CD4-positive, alpha-beta T cell treated with Interleukin-10 for 1 hour (primary cell): ENCODE measurements at places on chromosomes 5 and 9.

DNA sequence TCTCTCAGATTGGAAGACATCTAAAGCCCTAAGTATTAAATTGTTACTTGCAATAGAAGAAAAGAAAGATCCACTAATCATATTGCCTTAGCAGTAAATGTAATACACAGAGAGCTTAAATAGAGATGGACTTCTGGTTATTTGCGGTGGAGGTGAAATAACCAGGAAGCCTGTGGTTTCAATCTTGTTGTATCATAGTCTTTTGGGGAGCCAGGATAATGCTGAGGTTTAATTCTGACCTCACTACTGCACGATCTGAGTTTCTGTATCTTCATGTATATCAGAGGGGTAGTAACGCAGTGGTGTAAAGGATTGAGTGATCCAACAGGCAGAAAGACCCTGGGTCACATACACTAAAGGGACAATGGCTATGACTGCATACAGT, 71.7 kb downstream of the ANKRD55 start:
- DNase-seq, result no peak

GRCh38 chr5:5492087-5492933, 69.8 kb downstream of the ICE1 start:
- peak; percentile 73 for DNase-seq

GRCh38 chr9:70463877-70464276, 49.4 kb upstream of the KLF9 start:
- DNase-seq, result no peak

GRCh38 chr9:111662576-111663300, 1.3 kb downstream of the GNG10 start:
- peak; percentile 26 for DNase-seq

- no peak for DNase-seq
Observed at GRCh38 chr9:15111071-15111470, 195.9 kb downstream of the TTC39B start.

DNA sequence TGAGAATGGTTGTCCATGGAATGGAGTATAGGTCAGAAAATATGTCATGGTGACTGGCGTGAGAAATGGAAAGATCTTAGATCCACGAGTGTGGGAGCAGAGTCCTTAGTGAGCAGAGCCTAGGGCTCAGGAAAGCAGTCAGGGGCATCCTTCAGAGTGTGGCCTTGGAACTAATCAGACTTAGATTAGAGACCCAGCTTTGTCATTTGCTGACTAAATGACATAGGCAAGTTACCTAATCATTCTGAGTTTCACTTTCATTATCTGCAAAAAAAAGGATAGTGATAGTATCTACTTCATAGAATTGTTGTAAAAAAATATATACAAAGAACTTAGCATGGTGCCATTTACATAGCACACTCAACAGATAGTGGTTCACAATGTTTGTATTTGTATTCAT, 24.3 kb upstream of the SLIT3 start:
- DNase-seq, result no peak

GRCh38 chr5:169988947-169989346, 8.7 kb upstream of the INSYN2B start:
- DNase-seq, result no peak

GRCh38 chr5:122751293-122751782, 23.5 kb upstream of the SNX2 start:
- DNase-seq, result no peak

DNA sequence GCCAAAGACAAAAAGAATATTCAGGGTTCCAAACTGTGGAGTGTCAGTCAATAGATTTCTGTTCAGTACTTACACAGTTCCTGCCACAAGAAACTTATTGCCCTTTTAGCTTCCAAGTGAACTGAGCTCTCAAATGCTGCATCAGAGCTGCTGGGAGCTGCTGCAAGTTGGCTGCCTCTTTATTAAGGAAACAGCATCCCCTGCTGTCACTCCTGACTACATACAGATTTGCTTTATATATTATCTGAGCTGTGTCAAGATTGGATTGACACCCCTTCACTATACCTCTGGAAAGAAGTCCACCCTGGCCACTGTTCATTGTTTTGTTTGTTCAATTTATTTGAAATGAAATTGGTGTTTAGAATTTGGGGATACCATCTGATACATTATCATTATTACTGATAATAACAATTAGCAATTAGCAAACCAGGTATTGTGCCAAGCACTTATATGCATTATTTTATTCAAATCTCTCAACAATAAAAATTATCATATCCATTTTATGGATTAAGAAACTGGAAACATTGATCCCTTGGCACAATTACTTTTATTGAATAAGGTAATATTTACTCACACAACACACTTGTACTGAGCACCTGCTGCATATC, 16.4 kb upstream of the C5orf58 start:
- peak; percentile 19 for DNase-seq

DNA sequence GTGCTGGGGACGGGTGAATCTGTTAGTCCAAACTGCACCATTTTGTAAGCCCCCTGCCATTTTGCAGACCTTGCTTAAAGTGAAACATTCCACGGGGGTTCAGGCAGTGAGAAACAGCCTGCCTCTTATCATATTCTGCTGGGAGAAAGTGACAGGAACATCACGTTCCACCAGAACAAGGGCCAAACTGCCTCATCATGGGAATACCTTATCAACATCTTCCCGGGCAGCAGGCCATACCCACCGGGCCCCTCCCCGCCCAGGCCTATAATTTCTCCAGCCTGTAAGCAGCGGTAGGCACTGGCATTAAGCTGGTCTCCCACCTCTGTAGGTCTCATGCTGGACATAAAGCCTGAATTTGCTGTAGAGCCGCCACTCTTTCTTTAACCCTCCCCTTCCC, 1.5 kb upstream of the CFAP77 start:
- no peak for DNase-seq

DNA sequence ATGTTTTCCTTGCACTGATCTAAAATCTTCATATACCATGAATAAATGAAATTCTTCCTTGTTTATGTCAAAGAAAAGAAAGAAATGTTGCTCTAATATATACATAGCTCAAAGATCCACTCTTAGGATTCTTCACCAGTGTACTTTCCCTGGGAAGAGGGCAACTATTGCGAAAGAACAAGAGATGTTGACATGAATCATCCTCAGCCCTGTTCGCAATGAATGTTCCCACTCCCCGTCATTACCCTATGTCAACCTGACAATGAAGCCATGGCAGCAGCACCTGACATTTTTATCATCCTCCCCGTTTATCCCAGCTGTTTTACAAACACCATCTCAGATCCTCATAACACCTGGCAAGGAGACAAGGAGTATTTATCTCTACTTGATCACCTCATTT, 409.1 kb upstream of the GRIA1 start:
- DNase-seq, result no peak

DNA sequence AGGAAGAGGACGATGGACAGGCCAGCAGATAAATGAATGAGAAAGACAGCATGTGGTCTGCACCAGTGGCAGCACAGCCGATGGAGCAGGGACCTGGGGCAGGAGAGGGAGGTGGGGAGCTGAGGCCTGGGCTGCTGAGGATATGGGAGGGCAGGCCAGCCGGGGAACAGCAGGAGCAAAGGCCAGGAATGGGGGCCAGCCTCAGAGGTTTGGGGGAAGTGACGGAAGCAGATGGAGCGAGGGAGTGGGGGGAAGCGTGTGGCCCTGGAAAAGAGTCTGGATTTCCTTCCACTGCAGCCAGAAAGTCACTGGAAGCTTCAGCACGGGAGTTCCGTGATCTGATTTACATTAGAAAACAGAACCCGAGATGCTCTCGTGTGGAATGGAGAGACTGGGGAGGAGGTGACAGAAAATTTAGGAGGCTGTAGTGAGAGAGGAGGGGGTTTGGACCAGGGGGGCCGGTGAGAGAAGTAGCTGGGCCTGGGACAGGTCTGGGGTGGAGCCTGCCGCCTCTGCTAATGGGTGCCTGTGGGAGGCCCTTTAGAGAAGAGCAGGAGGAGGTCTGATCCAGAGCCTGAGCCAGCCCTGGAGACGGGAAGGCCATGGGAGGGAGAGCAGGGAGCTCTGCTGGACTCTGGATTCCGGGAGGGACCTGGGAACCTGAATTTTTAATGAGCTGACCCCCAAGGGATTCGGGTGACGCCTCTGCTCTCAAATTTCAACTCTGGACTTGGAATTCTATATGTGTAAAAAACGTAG, 65.4 kb downstream of the TSPAN17 start:
- no peak for DNase-seq

DNA sequence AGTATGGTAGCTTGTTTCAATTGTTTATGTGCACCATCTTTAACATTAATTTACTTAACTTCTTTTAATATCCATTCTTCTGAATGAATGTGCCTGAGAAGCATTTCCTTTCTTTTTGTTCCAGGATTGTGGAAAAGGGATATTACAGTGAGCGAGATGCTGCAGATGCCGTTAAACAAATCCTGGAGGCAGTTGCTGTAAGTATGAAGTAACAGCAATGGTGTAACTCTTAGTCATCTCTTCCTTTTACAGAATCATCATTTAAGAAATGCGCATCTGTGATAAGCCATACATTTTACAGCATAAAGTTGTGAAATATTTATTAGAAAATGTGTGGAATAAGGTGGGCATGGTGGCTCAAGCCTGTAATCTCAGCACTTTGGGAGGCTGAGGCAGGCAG, 117.7 kb downstream of the STARD4 start:
- no peak for DNase-seq

DNA sequence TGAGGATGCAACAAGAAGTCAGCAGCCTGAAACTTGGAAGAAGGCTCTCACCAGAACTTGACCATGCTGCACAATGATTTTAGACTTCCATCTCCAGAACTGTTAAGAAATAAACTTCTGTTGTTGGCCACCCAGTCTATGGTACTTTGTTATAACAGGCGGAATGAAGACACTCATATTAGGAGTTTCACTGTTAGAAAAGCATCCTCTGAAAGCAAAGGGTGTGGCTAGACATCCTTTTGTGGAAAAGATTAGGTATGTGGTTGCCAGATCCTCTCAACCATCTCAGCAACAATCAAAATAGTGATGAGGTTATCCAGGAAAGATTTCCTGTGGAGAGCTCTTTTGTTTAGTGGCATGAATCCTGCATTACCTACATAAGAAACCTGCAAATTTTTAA, 20.7 kb downstream of the ITGA2 start:
- DNase-seq, result no peak

GRCh38 chr9:17571825-17572224, 7.0 kb upstream of the SH3GL2 start:
- DNase-seq, result no peak

GRCh38 chr9:74940600-74940999, 12.1 kb downstream of the C9orf40 start:
- DNase-seq, result no peak

DNA sequence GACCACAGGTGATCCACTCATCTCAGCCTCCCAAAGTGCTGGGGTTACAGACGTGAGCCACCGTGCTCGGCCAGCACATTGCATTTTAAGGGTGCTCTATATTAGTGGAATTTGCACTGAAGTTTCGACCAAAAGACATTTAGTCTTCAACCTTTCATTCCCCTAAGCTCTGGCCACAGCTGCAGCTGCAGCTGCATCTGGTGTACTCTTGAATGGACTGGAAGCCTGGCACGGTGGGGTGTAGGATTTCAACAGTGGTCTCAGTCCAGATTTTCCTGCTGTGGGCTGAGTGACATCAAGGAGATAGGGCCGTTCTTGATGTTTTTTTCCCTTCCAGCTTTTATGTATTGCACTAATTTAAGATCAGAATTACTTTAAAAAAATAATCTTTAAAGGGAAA, 255.2 kb downstream of the PDZD2 start:
- DNase-seq, result no peak

GRCh38 chr5:76456258-76456657, 53.2 kb downstream of the IQGAP2 start:
- DNase-seq, result no peak

- DNase-seq, result no peak
Observed at GRCh38 chr9:100108559-100108958, 9.5 kb downstream of the INVS start.

DNA sequence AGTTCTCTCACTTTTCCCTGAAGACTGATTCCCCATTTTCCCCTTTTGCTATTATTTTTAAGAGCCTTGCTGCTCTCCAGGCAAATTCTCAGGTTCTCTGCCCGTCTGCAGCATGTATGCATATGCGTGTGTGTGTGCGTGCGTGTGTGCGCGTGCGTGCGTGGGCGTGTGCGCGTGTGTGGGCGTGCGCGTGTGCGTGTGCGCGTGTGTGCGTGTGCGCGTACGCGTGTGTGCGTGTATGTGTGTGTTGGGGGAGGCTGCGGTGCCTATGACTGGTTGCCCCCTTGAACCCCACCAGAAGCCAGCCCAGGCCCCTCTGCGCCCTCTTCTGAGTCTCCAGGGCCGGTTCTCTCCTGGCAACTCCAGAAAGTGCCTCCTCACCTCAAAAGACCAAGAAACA, 987 bp upstream of the FOXI1 start:
- no peak for DNase-seq

- no peak for DNase-seq
Observed at GRCh38 chr5:125233944-125234343, 487.5 kb upstream of the ZNF608 start.

DNA sequence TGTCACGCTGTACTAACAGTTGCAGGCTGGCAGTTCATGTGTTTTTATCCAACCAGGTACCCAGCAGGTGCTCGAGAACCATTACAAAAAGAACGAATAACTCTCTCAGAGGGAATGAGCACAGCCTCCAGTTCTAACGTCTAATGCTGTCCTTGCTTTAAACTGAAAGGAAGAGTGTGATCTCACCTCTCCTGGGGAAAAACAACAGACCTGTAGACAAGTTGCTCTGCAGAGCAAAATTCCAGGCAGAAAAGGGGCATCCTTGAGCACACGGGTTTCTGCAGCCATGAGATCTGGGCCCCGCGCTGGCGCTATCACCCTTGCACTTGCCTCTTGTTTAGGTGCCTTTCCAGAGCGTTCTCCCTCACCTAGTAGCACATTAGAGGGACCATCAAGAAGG, 92.5 kb upstream of the DNAH5 start:
- no peak for DNase-seq

- no peak for DNase-seq
Observed at GRCh38 chr5:100517301-100517974, 17.7 kb upstream of the FAM174A start.

GRCh38 chr5:115325296-115325959, 29.0 kb upstream of the CCDC112 start:
- no peak for DNase-seq

GRCh38 chr5:149345892-149346222, 558 bp downstream of the GRPEL2 start:
- peak; percentile 23 for DNase-seq

- DNase-seq, result no peak
Observed at GRCh38 chr5:66273121-66273520, 129.0 kb downstream of the SREK1 start.

DNA sequence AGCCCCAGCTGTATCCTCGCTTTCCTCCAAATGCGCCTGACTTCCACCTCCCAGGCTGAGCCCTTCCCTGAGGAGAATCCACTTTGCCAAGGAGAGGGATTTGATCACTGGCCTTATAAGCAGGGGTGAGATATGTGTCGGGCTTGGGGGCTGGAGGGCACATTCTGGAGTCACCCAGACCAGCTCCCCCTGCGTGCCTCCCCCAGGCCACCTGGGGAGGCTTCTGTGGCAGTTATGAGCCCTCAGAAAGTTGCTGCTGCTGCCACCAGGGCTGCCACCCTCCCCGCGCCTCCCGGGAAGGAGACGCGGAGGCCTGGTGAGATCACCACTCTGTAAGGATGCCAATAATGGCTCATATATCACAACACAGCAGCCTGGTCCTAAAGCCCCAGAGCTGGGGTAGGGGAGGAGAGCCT, 211.5 kb downstream of the PAPPA start:
- no peak for DNase-seq

GRCh38 chr5:14595189-14595588, 13.6 kb downstream of the OTULINL start:
- peak; percentile 58 for DNase-seq

- DNase-seq, result no peak
Observed at GRCh38 chr9:129237803-129238202, 59.7 kb upstream of the IER5L start.

GRCh38 chr5:150559701-150560100, 51.8 kb downstream of the NDST1 start:
- no peak for DNase-seq

- no peak for DNase-seq
Observed at GRCh38 chr5:77768978-77769377, 7.2 kb downstream of the TBCA start.
